ENCODE measurements at places on chromosomes 11 and 22.
A peak's percentile ranks its signal among the peaks of the same experiment; 100 is the strongest.

DNA sequence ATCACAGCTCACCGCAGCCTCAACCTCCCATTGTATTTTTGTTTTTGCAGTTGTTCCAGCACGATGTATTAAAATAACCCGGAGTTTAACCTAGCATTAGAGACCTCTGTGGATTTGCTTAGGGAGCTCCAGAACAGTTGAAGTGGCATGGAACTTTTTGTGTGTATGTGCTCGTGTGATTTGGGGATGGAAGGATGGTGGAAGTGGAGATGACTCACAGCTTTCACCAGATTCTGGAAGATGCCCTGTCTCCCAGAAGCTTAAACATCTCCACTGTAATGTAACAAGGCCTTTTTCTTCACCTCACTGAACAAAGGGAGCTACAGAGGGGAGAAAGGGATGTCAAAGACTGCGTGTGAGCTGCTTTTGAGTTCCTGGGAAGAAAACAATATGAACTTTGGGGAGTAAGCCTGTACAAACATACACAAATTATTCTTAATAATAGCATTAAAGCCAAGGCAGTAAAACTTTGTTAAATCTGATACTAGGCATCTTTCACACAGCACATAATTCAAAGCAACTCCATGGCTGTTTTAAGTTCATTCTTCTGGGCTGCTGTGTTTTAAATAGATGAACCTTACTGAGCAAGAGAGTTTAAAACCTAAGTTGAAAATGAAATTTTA lies 226.4 kb downstream of the ADAMTS15 start:
- no peaks in the 10 kb centered on the region for H3K27me3 ChIP-seq
- peaks cover 6% of the 10 kb centered on the region for H3K4me1 ChIP-seq
- H3K36me3 ChIP-seq, result no peaks in the 10 kb centered on the region
- DNase-seq, result no peak

GRCh38 chr11:121540627-121541026 lies 87.9 kb upstream of the SORL1-AS1 start:
- no peak for DNase-seq
- no peak overlapping the region for H3K27ac ChIP-seq
- H3K36me3 ChIP-seq, result peaks cover 3% of the 10 kb centered on the region
- H3K27me3 ChIP-seq, result no peaks in the 10 kb centered on the region
- H3K4me3 ChIP-seq, result no peak overlapping the region

- no peaks in the 10 kb centered on the region for H3K36me3 ChIP-seq
- H3K27ac ChIP-seq, result no peak overlapping the region
Observed at GRCh38 chr11:15926071-15926470, 430.3 kb downstream of the SOX6 start.

DNA sequence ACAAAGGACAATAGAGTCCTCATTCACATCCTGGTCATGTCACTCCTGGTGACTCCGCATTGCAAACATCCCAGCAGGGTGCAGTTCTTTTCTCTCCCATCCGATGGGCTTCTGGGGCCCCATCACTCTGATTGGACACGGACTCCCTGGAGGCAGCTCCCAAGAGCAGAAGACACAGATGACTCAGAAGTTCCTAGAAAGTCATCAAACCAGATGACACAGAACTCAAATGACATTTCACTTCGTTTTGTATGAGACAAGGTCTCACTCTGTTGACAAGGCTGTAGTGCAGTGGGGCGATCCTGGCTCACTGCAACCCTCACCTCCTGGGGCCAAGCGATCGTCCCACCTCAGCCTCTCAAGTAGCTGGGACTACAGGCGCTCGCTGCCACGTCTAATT lies 33.2 kb downstream of the ZNF195 start:
- DNase-seq, result no peak
- H3K36me3 ChIP-seq, result no peaks in the 10 kb centered on the region
- H3K4me1 ChIP-seq, result no peaks in the 10 kb centered on the region
- H3K27me3 ChIP-seq, result peaks cover 6% of the 10 kb centered on the region
- H3K27ac ChIP-seq, result no peak overlapping the region
- H3K4me3 ChIP-seq, result no peak overlapping the region

GRCh38 chr11:74220376-74220775 lies 49.3 kb downstream of the PPME1 start:
- no peak for DNase-seq
- peaks cover 3% of the 10 kb centered on the region for H3K36me3 ChIP-seq
- H3K27ac ChIP-seq, result no peak overlapping the region

DNA sequence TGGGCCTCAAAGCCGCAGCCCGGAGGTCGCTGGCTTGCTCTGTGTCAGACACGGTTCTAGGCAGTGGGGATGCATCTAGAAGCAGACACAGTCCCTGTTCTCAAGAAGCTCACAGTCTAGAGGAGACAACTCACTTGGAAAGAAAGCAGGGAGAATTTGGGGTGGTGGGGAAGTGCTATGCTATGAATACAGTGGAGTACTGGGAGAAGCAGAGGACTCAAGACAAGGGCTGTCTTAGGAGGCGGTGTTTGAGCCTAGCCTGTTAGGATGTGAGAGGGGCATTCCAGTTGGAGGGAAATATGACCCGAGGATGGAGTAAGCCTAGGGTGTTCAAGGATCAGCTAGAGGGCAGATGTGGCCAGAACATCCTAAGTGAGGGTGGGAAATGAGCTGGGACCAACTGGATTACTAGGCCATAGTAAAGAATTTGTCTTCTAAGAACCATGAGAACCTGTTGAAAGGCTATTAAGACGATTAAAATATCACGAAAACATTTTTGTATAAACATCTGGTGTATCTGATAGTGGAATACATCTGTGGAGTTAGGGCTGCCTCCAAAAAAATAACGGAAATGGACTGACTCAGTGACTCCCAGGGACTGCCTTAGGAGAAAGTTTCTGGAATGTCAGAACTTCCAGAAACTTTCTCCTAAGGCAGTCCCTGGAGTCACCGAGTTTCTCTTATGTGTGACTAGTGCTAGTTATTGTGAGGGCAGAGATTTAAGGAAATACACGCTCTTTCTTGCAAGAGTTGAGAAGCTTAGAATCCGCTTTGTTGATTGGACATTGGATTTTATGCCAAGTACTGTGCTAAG lies 1.1 kb upstream of the PITPNB start:
- H3K27ac ChIP-seq, result peak overlapping the region; percentile 98
- no peaks in the 10 kb centered on the region for H3K27me3 ChIP-seq
- no peak for DNase-seq
- peaks cover 9% of the 10 kb centered on the region for H3K36me3 ChIP-seq
- peaks cover 45% of the 10 kb centered on the region for H3K4me1 ChIP-seq

DNA sequence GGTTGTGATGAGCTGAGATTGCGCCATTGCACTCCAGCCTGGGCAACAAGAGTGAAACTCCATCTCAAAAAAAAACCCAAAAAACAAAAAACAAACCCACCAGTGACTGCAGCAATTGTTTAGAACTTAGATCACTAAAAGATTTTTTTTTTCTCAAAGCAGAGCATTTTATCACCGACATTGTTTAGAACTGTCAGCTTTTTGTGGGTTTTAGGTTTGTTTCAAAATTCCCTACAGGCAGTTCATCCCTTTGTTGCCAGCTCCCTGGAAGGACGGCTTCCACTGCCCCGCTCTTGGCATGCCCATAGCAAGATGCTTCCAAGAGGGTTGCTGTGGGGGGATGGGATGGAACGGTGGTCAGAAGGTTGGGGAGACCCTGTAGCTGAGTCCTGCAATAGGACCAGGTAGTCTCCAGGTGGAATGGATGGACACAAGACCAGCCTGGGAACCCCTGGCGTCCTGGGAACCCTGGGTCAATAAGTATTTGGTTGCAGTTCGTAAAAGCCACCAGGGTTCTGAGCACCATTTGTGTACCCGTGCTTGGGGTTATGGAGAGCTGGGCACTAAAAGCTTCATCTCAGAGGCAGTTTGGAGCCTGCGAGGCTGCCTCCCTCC lies 46.7 kb downstream of the TSPAN18 start:
- no peaks in the 10 kb centered on the region for H3K36me3 ChIP-seq
- no peak overlapping the region for H3K4me3 ChIP-seq
- DNase-seq, result peak; percentile 62
- H3K4me1 ChIP-seq, result peaks cover 17% of the 10 kb centered on the region

- peaks cover 2% of the 10 kb centered on the region for H3K27me3 ChIP-seq
- H3K4me1 ChIP-seq, result peaks cover 31% of the 10 kb centered on the region
- H3K4me3 ChIP-seq, result no peak overlapping the region
- DNase-seq, result no peak
Observed at GRCh38 chr22:37048133-37048532, 3.4 kb upstream of the KCTD17 start.

DNA sequence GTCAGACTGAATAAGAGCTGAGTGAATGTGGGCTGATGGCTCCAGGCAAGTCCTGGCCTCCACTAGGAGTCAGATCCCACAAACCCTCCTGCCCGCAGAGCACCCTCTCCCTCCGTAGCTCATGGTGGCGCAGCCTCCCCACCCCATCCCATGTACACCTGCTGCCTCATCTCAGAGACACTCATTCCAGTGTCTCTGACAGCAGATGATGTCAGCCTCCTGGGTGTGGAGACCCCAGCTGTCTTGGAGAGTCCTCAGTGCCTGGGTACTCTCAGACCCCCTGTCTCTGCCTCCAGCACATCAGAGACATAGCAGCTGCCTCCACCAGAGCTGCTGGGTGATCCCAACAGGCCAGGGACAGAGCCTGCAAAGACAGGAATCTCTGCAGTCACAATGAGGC lies 9.5 kb downstream of the IGLL5 start:
- no peaks in the 10 kb centered on the region for H3K4me1 ChIP-seq
- no peak overlapping the region for H3K4me3 ChIP-seq
- no peak for DNase-seq
- H3K27ac ChIP-seq, result no peak overlapping the region
- H3K36me3 ChIP-seq, result no peaks in the 10 kb centered on the region

GRCh38 chr11:130055617-130056016 lies 14.1 kb upstream of the APLP2 start:
- no peaks in the 10 kb centered on the region for H3K36me3 ChIP-seq
- H3K27me3 ChIP-seq, result no peaks in the 10 kb centered on the region
- no peak for DNase-seq
- H3K27ac ChIP-seq, result no peak overlapping the region

DNA sequence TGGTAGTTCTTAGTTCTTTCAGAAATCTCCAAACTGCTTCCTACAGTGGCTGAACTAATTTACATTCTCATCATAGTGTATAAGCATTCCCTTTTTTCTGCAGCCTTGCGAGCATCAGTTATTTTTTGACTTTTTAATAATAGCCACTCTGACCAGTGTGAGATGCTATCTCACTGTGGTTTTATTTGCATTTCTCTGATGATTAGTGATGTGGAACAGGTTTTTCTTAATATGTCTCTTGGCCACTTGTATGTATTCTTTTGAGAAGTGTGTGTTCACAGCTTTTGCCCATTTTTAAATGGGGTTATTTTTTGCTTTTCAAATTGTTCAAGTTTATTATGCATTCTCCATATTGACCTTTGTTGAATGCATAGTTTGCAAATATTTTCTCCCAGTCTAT lies 459.3 kb downstream of the NTM start:
- H3K36me3 ChIP-seq, result no peaks in the 10 kb centered on the region
- no peak overlapping the region for H3K27ac ChIP-seq
- no peak for DNase-seq
- H3K4me3 ChIP-seq, result no peak overlapping the region
- H3K27me3 ChIP-seq, result no peaks in the 10 kb centered on the region

DNA sequence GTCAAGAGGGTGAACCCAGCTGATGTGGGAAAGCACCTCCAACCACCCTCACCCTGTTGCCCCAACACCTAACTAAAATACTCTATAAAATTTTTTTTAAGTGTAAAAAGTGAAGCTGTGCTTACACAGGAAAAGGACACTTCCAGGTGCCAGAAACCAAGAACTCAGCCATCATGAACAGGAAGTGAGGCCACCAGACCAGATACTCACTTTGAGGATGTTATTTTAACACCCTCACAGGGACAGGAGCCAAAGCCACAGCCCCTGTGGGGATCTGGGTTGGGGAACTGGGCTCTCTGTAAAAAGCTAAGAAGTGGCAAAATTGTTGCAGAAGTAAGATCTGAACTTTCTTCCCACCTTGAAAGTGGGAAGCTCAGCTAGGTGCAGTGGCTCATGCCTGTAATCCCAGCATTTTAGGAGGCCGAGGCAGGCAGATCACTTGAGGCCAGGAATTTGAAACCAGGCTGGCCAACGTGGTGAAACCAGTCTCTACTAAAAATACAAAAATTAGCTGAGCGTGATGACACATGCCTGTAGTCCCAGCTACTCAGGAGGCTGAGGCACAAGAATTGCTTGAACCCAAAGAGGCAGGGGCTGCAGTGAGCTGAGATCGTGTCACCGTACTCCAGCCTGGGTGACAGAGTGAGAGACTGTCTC lies 3.8 kb downstream of the RSPH14 start:
- H3K27ac ChIP-seq, result peak overlapping the region; percentile 75
- peaks cover 48% of the 10 kb centered on the region for H3K4me1 ChIP-seq
- H3K27me3 ChIP-seq, result no peaks in the 10 kb centered on the region
- H3K36me3 ChIP-seq, result no peaks in the 10 kb centered on the region
- no peak overlapping the region for H3K4me3 ChIP-seq
- DNase-seq, result no peak

DNA sequence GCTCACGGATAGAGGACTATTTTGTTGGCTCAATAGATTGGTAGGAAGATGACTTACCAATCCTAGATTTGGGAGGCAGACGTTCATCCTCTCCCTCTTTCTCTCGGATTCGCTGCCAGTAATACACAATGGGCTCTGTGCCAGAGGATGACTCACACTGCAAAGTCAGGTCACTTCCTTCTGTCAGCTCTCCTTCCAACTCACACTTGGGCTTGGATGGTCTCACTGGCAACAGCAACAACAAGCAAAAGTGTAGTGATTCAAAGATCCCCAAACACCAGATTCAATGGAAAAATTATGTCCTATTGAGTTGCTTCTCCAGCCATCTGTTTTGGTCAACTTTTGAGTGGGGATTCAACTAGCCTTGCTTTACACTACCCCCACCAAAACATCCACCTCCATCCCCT lies 21.7 kb upstream of the HSPA8 start:
- H3K27me3 ChIP-seq, result no peaks in the 10 kb centered on the region
- H3K36me3 ChIP-seq, result no peaks in the 10 kb centered on the region
- H3K4me1 ChIP-seq, result peaks cover 3% of the 10 kb centered on the region
- H3K4me3 ChIP-seq, result no peak overlapping the region
- DNase-seq, result peak; percentile 88

DNA sequence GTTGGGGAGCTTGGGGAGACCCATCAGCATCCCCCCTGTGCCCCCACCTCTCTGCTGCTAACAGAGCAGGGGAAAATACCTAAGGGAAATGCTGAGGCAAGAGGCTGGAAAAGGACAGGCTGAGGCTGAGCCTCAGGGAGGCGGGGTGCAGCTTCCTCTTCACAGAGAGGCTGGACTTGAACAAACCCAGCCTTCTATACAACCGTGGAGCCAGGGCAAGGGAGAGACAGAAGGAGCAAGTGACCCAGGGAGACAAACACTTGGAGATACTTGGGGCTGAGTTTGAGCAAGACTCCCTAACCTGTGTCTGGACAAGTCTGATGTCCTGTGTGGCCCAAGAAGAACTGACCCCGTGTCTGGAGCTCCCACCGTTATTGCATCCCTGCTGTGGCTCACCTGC lies at the start of gene SLCO2B1:
Gene SLCO2B1, plus strand, starts transcription at position 229 of the 400 bp plus-strand sequence. CDS start 275 bp downstream, outside the sequence.
- H3K27me3 ChIP-seq, result no peaks in the 10 kb centered on the region
- H3K4me1 ChIP-seq, result peaks cover 43% of the 10 kb centered on the region
- no peak within 1 kb of the TSS for H3K27ac ChIP-seq
- peak; percentile 45 for DNase-seq
- H3K4me3 ChIP-seq, result peak within 1 kb of the TSS; percentile 26

- no peaks in the 10 kb centered on the region for H3K36me3 ChIP-seq
- DNase-seq, result no peak
- no peak overlapping the region for H3K27ac ChIP-seq
Observed at GRCh38 chr22:43631201-43631600, 180.9 kb downstream of the EFCAB6 start.
